Stimulated activated CD4-positive, alpha-beta T cell treated with anti-CD3 and anti-CD28 coated beads, Interleukin-15, amount 100 ng/mL, for 1 hour (primary cell): ENCODE measurements at places on chromosomes 13 and 19.

GRCh38 chr13:99982036-99982730 lies 599 bp downstream of the ZIC2 start:
- no peak for DNase-seq

GRCh38 chr13:27006519-27007161 lies 165.0 kb downstream of the USP12 start:
- DNase-seq = no peak

DNA sequence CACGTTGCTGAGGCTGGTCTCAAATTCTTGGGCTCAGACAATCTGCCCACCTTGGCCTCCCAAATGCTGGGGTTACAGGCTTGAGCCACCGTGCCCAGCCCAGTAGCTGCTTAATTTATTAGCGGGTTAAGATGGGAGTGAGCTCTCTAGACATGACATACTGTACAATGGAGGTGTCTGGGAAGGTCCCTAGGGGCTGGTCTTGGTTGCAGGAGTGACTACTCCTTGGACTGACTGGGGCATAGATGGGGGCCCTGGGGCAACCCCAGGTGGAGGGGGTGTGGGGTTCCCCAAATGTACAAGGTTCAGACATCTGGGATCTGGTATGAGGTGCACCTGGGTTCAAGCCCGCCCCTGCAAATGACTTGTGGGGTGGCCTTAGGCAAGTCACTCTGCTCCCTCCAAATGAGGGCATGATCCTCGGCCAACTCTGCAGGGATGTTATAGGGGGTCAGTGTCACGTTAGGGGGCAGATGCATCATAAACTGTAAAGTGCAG lies 12.8 kb downstream of the CIB3 start:
- DNase-seq = no peak

- DNase-seq = no peak
These were observed 12.1 kb upstream of the FKRP start for GRCh38 chr19:46733690-46734292.

DNA sequence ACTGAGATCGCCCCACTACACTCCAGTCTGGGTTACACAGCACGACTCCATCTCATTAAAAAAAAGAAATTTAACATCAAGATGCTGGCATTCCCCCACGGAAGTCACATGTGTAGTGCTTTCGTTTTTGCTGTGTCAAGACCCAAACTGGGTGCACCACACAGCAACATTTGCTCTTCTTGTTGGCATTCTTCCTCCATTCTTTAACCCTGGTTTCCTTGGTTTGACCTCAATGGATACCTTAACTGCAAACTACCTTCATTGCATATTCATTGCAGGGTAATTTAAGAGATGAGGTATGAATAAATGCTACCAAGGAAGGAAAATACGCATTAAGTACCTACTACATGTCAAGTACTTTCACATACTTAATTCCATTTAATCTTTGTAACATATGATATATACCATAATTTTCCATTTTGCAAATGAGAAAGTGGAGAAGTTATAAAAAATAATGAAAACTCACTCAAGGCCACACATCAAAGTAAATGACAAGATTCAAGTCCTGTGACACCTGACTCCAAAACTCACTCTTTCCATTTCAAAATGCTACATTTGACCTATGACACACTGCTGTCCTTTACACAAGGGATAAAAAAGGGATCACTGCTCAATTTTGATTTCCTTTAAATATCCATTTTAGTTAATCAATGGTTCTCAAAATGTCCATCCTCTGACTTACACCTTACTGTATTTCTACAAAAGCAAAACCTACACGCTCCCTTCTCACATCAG lies 59.2 kb downstream of the STK24 start:
- DNase-seq = no peak
